ENCODE measurements at places on chromosomes 7 and 10.

- no peak for DNase-seq
Observed at GRCh38 chr7:92783260-92784201, 52.8 kb downstream of the CDK6 start.

- no peak for DNase-seq
Observed at GRCh38 chr10:69467928-69468750, 16.9 kb downstream of the TSPAN15 start.

- DNase-seq, result no peak
Observed at GRCh38 chr10:119395280-119396007, 147.1 kb downstream of the RGS10 start.

GRCh38 chr7:137342265-137342664 is 1.3 kb downstream of the PTN start:
- no peak for DNase-seq
